NCI-H146 (cell line): ENCODE measurements at places on chromosomes 5 and 9.
A peak's percentile ranks its signal among the peaks of the same experiment; 100 is the strongest.

- no peak for DNase-seq
Measured at GRCh38 chr5:1827025-1827885, 26.0 kb downstream of the NDUFS6 start.

DNA sequence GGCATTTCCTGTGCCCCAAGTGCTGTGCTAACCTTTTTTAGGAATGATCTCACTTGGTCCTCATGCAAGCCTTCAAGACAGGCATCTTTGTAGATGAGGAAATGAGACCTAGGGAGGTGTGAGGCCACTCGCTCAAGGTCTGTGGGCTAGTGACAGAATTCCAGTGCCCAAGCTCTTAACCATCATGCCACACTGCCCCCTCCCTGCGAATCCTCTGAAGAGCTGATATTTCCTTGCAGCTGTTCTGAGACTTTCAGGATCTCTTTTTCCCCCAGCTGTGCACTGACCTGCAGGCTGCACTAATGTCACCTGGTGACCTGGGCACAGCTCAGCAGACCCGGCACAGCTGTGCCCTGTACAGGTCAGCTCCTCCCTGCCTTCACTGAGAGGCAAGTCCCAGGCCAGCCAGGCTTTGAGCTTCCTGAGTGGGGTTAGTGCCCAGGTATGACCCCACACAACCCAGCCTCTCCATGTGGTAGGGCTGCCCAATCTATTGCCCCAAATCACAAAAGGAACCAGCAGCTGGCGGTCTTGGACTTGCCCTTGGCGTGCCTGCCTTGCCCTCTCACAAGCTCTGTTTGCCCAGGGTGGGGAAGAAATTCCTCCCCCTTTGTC lies 32.7 kb downstream of the MORN5 start:
- no peak for DNase-seq

GRCh38 chr9:120916588-120916987 lies 10.0 kb downstream of the TRAF1 start:
- no peak for DNase-seq

DNA sequence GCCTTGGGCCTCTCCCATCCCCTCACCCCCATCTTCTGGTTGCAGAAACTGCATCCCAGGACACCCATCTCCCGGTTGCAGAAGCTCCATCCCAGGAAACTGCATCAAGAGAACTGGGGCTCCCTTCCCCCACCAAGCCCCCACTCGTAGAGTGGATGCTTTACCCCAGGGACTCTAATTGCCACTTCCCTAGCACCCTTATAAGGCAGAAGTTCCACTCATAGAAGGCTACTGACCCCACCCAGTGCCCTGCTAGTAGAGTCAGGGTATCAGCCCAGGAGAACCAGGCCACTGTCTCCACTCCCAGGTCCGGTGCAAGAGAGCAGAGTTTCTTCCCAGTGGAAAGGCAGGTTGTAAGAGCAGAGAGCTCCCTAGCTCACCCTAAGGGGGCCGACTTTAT lies 12.2 kb upstream of the SYK start:
- DNase-seq = no peak

DNA sequence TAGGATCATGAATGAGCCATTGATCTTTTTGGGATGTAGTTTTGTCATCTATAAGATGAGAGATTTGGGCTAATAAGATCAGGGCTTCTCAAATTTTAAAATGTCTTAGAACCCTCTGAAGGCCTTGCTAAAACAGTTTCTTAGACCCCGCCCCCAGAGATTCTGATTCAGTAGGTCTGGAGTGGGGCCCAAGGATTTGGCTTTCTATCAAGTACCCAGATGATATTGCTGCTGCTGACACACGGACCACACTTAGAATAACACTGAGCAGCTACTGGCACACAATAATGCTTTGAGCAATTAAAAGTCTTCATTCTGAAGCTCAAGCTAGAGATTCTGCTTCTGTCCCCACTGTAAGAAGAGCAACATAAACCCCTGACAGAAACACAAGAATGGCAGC lies 216.7 kb downstream of the SMARCA2 start:
- no peak for DNase-seq

DNA sequence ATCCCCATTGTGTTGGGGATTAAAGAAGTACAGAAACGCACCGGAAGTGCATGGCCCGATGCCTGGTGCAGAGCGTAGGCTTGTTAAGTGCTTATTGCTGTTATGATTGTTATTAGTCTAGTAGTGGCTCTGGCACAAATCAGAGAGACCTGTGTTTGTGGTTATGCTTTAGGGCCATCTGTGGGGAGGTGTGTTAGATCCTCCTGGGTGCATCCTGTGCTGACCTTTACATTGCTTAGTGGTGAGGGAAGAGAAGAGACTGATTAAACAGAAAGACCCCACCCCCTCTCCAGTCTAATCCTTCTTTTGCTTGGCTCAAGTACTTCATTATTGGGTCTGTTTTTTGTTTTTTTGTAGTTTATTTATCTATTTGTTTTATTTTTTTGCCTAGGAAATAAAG lies 112.7 kb upstream of the SPRY4 start:
- DNase-seq = no peak

GRCh38 chr9:126226991-126227936 lies 99.4 kb upstream of the MVB12B start:
- DNase-seq = no peak

GRCh38 chr5:4216142-4216541 lies 620.5 kb downstream of the IRX1 start:
- no peak for DNase-seq

GRCh38 chr5:88805151-88805784 lies 77.7 kb downstream of the MEF2C start:
- no peak for DNase-seq

DNA sequence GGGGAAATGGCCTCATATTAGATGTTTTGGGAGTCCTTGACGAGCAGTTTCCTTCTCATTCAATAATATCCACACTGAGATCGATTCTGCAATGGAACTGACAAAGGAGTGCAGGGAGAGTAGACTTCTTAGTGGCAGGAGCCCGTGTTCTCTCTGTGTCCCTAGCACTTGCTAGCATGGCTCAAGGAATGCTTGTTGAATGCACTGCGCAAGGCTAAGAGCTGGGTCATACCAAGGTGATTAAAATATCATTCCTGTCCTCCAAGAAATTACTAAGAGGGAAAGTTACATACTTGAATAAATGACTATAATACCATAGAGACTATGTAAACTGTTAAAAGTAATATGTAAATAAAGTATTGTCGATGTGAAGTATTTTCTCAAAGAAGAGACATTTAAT lies 630.1 kb downstream of the IRX1 start:
- DNase-seq = no peak

- DNase-seq = no peak
Measured at GRCh38 chr5:132260714-132261551, 3.4 kb downstream of the PDLIM4 start.

- DNase-seq = no peak
Measured at GRCh38 chr5:40410231-40410861, 269.4 kb upstream of the PTGER4 start.

GRCh38 chr5:169762338-169763095 lies 125.4 kb downstream of the DOCK2 start:
- no peak for DNase-seq

DNA sequence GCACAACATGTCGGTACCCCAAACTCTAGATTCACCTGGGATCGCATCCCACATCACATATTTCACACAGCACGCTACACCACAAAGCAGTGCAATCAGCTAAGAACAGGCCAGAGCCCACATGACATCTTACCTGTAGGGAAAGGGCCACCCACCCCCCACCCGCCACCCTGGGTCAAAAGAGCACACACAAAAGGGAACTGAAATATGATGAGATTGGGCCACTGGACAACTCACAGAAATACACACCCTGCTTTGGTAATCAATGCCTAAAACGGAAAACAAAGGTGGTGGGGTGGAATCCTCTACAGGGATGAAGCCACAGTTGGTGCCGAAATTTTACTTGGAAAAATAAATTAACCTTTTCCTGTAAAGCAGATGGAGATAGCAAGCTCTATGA lies 13.1 kb downstream of the RETREG1 start:
- no peak for DNase-seq

DNA sequence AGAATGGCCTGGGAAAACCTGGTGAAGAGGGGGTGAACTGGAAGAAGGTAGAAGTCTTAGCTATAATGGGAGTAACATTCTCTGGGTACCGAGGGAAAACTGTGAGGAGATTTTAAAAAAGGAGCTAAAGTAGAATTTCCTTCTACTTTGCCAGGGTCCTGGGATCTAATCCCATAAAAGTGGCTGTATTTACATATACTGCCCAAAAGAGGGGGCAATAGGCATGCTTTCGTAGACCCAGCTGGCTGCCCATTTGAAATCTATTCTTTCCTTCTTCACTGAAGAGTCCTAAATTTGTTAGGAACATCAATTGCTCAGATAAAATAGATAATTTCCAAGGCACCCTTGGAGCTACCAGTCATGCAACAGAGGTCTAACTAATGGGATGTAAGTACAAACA lies 159.2 kb downstream of the CDC42SE2 start:
- peak; percentile 1 for DNase-seq

DNA sequence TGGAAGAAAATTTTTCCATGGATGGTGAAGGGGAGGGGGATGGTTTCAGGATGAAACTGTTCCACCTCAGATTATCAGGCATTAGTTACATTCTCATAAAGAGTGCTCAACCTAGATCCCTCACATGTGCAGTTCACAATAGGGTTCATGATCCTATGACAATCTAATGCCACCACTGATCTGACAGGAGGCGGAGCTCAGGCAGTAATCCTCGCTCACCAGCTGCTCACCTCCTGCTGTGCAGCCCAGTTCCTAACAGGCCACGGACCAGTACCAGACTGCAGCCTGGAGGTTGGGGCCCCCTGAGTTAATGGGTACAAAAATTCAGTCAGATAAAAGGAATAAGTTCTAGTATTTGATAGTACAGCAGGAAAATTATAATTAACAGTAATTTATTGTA lies 337.2 kb downstream of the NPR3 start:
- DNase-seq = no peak

DNA sequence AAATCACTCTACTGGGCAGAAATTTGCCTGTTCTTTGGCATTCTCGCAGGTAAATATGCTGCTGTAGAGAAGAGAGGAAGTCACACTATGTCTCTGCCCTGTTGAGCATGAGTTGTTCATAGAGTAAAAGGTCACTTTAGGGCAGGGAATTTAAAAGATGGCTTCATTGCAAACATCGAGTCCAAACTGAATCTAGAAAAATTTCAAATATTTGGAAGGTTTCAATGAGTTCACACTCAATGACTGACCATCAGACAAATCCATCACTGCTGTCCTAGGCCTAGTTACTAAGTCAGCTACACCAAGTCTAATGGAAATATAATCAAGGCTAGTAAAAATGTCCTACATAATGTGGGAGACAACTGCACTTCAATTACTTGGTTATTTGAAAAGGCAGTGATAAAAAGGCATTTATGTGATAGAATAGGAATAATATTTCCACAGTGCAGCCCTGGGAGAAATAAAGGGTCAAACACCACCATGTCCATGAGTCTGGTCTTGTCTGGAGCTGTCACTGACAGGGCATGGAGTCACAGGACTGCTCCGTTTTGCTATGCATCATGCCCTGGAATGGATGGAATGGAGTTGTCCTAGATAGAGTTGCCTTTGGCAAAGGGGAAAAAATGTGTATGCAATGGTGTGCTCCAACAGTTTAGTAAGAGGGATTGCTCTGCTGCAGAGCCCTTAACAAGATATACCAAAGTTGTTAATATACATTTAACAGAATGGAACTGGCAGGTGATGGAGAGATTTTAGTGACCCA lies 218.5 kb upstream of the DAPK1 start:
- no peak for DNase-seq

DNA sequence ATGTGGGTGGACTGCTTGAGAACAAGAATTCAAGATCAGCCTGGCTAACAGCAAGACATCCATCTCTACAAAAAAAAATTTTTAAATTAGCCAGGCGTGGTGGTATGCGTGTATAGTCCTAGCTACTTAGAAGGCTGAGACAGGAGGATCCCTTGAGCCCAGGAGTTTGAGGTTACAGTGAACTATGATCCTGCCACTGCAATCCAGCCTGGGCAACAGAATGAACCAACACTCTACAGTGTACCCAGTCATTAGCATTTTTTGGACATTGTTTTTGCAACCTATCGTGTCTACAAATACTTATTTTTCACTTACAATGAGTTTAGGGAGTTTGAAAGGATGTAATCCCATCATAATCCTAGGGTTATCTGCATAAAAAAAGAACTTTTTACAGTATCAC lies 22.1 kb downstream of the RICTOR start:
- DNase-seq = no peak

DNA sequence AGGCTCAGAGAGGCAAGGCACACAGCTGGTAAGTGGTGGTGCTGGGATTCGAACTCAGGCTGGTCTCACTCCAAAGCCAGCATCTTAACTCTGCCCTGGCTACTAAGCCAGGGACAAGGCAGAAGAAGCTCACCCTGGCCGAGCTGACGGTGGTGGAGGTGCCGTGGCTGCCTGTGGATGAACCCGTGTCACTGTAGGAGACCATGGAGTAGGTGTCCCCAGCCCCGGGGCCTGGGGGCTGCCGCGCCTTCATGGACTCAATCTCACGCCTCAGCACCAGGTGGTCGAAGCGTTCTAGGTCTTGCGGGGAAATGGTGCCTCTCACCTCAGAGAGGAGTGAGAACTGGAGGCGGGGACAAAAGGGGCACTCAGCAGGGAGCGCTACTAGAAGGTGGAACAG lies 35.4 kb upstream of the AKNA start:
- no peak for DNase-seq

GRCh38 chr9:136665111-136665703 lies 2.5 kb downstream of the EGFL7 start:
- no peak for DNase-seq

DNA sequence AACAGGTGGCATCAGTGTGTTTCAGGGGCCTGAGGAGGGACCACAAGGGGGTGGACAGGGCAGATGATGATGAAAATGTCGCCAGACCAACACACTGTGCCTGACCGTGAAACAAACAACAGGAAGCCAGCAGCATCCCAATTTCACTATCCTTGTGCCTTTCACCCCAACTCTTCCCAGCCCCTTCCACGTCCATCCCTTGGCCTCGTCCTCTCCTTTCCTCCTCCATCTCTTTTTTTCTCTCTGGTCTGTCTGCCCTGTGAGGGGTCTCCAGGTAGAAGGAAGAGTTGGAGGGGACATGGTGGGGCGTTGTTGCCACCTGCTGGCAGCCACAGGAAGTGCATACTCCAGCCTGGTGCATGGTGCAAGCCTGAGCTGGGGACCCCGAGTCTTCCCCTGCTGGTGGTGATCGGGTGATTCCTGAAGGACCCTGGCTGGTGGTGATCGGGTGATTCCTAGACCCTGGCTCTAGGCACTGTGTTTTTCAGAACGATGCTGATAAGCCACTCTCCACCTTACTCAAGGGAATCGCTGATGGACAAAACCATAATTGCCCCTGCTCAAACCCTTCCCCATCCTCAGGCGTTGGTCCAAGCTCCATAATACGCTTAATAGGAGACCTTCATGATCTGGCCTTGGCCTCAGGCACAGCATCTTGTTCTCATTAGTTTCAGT lies 21.7 kb upstream of the NSD1 start:
- peak; percentile 38 for DNase-seq
